ENCODE measurements at places on chromosomes 1 and 21.

GRCh38 chr21:24255591-24255990 is 1351.7 kb downstream of the MRPL39 start:
- DNase-seq: no peak

- DNase-seq: no peak
Measured at GRCh38 chr21:33327326-33327725, 2.6 kb downstream of the IFNAR1 start.

DNA sequence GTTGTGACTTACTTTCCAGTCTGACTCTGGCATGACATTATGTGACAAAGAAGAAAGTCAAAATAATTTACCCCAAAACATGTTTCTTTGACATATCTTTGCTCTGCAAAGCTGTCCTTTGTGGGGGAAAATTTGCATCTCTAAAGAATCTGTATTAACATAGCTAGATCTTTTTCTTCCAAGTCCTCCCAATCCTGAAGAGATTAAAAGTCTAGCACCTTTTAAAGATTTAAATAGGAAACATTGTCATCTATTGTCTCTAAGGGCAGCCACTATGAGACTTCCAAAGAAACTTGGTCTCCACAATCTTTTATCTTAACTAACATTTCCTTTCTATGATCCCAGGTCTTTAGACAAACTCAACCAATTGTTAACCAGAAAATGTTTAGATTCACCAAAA is 16.0 kb downstream of the LRRC3 start:
- no peak for DNase-seq

DNA sequence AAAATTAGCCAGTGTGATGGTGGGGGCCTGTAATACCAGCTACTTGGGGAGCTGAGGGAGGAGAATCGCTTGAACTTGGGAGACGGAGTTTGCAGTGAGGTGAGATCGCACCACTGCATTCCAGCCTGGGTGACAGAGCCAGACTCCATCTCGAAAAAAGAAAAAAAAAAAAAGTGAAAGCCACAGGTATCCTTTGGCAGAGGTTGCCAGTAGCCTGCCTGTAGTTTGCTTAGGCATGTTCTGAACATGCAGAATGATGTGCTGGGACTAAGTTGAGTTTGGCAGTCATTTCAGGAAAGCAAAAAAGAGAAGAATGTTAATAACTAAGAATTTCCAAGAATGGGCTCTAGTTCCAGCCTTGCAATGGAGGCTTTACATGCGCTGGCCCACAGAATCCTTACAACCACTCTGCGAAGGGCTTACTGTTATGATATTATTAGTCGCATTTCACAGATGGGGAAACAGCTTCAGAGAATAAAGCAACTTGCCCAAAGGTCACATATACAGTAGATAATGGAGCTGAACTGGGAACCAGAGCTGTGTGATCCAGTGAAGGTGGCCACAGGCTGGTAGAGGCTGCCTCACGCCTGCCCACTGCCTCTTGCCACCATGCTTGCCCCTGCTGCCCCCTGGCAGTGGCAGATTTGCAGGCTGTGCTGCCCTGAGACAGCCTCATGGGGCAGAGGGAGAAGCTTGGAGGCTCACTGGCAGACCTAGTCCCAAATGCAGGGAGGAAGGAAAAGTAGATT is 66.5 kb upstream of the LYST start:
- DNase-seq: no peak

- no peak for DNase-seq
Measured at GRCh38 chr1:23367451-23367790, 2.2 kb downstream of the ZNF436 start.

GRCh38 chr1:14181191-14181795 is 417.2 kb upstream of the KAZN start:
- DNase-seq: no peak

GRCh38 chr1:232728507-232729263 is 76.5 kb upstream of the MAP10 start:
- peak; percentile 23 for DNase-seq

DNA sequence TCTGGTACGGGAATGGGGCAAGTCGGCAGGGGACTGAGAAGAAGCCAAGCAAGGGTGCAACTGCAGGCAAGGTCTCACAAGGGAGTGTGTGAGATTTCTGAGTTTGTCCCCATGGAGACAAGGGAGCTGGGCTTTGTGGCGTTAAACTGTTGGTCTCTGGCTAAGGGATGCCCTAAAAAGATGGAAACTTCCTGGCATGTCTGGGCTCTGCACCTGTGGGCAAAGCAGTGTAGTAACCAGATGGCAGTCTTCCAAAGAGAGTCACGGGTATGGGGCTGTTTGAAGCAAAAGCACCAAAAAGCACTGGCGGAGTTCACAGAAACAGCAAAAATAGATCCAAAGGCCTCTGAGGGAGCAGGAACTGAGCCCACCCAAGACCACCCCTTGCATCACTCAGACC is 104.8 kb upstream of the SLC44A3 start:
- no peak for DNase-seq

GRCh38 chr1:217495249-217495648 is 135.6 kb downstream of the GPATCH2 start:
- no peak for DNase-seq

DNA sequence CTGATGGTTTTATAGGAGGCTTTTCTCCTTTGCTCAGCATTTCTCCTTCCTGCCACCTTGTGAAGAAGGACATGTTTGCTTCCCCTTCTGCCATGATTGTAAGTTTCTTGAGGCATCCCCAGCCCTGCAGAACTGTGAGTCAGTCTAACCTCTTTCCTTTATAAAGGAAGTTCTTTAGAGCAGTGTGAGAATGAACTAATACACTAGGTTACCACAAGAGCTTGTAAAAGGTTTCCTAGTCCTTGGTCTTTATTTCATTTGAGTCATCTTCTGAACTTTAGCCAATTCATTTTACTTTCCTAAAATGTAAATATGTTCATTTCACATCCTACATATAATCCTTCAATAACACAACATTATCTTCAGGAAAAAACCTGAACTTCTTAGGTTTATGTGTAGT is 365.3 kb downstream of the HHIPL2 start:
- peak; percentile 69 for DNase-seq

- DNase-seq: no peak
Measured at GRCh38 chr1:26094076-26094669, 17.5 kb upstream of the PDIK1L start.

- peak; percentile 85 for DNase-seq
Measured at GRCh38 chr1:222331340-222331739, 216.6 kb downstream of the HHIPL2 start.

DNA sequence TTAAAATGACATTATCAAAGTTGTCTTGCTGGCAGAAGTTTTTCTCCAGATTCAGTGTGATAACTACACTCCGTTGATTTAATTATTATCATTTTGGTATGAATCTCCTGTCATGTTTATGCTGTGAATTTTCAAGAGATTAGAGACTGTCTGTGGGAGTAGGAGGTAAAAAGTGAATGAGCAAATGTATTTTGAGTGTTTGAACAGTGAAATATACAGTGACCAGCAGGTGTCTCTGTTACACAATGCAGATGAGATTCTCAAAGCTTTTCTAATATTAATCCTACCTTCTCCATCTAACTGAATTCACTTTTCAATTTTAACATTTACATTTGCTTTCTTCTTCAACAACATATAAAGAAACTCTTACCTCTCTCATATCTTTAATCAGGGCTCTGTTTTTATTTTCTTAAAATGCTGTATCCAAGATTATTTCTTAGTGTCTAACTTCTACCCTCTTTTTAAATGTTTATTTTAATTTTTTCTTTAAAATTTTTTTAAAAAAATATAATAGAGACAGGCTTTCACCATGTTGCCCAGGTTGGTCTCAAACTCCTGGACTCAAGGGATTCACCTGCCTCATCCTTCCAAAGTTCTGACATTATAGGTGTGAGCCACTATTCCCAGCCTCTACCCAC is 20.9 kb upstream of the HSPA13 start:
- peak; percentile 40 for DNase-seq

DNA sequence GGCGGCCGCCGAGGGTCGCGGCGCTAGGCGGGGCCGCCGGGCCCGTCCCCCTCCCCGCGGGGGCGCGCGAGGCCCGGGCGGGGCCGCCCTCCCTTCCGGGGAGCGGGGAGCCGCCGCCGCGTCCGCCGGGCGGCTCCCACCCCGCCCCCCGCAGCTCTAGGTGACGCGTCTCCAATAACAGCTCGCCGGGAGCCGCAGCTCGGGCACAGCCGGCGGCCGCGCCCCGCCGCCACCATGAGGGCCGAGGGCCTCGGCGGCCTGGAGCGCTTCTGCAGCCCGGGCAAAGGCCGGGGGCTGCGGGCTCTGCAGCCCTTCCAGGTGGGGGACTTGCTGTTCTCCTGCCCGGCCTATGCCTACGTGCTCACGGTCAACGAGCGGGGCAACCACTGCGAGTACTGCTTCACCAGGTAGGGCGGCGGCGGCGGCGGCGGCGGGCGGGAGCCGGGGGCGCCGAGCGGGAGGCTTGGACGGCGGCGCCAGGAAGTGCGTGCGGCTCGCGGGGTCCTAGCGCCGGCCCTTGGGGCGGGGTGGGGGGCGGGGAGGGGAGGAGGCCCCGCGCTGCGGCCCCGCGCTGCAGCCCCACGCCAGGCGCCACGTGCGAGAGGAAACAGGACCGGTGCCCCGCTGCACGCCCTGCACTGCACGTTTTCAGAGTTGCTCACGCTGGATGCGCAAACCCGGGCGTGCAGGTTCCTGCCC is at the start of gene SMYD2:
Gene SMYD2, plus strand, starts transcription at position 139 of the 699 bp plus-strand sequence. Its CDS starts 96 bp downstream, at position 235.
- peak; percentile 72 for DNase-seq

DNA sequence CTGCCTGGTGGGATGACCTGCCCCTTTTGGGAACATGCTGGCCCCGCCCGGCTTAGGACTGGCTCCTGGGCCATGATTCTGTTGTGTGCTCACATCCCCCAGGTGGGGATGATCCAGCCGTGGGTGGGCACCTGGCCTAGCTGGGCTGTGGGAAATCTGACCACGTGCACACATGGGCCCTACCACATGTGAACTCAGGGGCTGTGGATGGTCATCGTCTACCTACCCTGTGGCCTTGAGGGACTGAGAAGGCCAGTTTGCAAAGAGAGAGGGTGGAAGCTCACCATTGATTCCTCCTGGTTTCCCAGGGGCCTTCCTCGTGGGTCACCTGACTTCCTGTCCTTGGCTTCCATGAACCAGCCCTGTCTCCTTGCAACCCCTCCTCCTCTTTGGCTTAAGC is 19.4 kb upstream of the PCP4 start:
- DNase-seq: no peak

DNA sequence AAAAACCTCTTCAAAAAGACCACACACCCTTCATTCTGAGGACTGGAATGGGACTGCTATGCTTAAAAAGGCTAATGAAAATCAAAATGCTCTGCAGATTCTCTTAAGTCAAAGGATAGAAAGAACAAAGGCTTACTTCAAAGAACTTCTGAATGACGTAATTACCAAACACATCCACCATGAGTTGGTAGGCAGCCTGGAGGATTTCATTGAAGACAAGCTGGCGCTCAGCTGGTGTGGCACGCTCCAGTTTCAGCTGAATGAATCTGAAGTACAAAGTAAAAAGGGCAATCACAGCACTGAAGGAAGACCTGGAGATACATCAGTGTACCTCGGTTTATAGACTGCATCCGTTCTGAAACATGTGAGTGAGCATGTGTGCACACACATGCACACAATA is 43.5 kb upstream of the SDC3 start:
- DNase-seq: no peak

GRCh38 chr1:15851210-15852035 is 3.9 kb downstream of the SPEN start:
- DNase-seq: no peak

- DNase-seq: no peak
Measured at GRCh38 chr1:22263359-22263758, 120.5 kb upstream of the WNT4 start.

GRCh38 chr21:29130270-29130969 is at the start of gene MAP3K7CL:
MAP3K7CL (plus strand) TSS chr21:29130644; CDS start chr21:29133345, 2,701 bp downstream.
- DNase-seq: peak; percentile 100

GRCh38 chr1:227780101-227781044 is 35.1 kb upstream of the PRSS38 start:
- no peak for DNase-seq

GRCh38 chr21:42833859-42834725 is 45.2 kb downstream of the WDR4 start:
- DNase-seq: no peak

- no peak for DNase-seq
Measured at GRCh38 chr21:41066086-41066938, 101.6 kb upstream of the BACE2 start.

- DNase-seq: no peak
Measured at GRCh38 chr1:202004711-202005110, 5.7 kb upstream of the ELF3 start.

DNA sequence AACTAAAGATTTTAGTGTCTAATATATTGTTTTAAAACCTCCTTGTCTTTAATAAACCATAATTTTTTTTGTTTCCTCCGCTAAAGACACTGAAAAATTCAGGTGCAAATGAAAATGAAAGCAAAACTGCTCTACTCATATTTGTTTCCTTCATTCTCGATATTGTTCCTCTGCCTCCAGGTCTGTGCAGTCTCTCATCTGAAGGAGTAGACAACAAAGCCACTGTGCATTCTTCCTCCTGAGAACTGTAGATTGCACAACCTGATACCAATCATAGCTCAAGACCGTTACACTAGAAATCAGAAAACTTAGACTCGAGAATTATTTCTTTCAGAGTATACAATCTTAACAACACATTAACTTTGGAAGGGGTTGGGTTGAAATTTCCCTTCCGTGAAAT is 373.1 kb upstream of the CXADR start:
- no peak for DNase-seq

- DNase-seq: peak; percentile 35
Measured at GRCh38 chr21:38380481-38381137, 117.7 kb downstream of the ERG start.

DNA sequence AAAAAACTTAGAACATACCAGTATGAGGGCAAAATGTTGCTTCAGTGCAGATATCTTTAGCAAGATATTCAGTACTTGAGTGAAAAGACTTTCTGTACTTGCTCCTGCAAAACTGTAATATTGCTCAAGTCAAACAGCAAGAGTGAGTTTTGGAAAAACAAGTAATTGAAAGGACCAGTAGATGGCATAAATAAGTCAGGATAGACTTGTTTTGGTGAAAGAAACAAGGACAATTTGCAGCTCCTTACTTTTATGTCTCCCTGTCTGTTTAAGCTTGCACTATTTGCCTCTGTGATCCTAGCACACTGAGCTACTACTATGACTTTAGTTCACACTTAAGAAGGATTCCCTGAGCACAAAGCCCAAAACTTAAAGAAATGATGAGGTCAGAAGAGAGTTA is 39.1 kb downstream of the IFI44 start:
- peak; percentile 67 for DNase-seq

DNA sequence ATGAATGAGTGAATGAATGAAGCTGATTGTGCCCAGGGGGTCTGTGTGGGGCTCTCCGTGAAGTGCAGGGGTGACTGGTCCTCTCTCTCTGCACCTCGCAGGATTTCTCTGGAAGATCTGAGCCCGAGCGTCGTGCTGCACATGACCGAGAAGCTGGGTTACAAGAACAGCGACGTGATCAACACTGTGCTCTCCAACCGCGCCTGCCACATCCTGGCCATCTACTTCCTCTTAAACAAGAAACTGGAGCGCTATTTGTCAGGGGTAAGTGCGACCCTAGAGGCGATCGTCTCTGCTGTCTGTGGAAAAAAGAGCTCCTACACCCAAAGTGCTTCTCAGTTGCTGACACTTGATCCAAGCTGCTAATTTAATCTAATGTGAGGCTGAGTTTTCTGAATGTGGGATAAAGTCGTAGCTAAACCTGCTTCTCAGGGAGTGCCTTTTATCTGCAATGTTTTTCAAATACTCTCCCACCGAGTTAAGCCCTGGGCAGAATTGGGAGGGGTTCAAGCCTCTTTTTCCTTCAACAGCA is 101.7 kb downstream of the HUNK start:
- DNase-seq: no peak
